Stimulated activated CD8-positive, alpha-beta memory T cell treated with anti-CD3 and anti-CD28 coated beads, Interleukin-12 subunit alpha, Interleukin-12 subunit beta, amount 100 ng/mL, for 4 hours (primary cell): ENCODE measurements at places on chromosomes 3 and 15.

DNA sequence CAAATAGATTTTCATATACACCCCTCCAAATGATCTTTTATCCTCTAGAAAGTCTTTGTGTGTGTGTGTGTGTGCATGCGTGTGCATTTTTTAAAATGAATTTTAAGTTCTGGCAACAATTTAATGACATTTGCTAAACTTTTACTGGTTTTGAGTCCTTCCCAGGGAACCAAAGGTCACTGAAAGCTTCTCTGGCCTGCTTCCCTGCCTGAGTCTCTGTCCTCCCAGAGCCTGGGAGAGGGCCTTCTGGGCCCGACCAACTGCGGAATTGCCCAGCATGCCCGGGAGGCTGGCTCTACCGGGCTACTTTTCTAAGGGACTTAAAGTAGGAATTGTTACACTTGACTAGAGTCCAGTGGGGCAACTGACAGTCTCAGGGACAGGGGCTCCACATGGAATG is 7.4 kb upstream of the RBPMS2 start:
- no peak for DNase-seq

DNA sequence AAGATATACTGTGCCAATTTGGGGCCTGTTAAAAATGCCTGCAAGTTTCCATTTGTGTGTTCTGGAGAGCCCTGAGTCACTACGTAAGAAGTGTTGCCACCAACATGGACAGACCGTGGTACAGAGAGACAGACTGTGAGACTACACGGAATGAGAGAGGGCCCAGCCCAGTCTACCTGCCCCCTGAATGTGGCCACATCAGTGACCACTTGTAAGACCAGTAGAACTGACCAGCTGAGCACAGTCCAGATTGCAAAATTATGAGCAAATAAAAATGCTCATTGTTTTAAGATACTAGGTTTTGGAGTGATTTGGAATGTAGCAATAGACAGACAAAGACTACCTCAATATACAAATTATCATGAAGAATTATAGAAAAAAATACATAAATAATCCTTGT is 42.0 kb downstream of the ATR start:
- DNase-seq, result no peak

DNA sequence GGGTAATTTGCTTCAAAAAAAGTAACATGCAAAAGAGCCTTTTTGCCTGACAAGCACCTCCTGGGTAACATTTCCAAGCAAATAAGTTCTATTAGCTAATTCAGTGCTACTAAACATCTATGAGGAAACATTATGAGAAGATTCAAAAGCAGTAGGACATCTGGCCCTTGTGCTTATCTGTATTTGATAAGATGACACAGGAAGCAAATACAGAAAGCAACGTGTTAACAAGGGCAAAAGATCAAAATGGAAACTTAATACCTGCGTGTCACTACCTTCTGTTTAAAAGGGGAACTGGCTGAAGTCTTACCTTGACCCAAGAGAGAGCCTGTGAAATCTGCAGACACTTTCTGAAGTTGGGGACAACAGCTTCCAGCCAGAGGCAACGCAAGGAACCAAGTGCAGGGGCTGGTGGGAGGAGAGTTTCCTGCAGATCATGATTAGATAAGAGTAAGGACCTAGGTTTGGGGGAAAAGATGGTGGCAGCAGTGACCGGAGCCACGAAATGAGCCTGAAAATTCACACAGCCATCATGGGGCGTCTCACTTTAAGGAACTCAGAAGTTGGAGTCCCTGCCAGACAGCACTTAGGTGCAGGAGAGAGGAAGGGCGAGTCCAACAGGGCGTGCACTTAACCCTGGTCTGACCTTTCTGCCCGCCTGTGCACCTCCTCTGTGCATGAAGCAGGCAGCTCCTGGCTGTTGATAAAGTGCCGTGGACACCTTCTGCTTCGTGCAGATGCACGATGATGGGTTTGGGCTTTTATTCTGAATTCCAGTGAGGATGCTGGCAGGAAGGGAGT is 153.6 kb upstream of the BHLHE40 start:
- DNase-seq, result no peak

DNA sequence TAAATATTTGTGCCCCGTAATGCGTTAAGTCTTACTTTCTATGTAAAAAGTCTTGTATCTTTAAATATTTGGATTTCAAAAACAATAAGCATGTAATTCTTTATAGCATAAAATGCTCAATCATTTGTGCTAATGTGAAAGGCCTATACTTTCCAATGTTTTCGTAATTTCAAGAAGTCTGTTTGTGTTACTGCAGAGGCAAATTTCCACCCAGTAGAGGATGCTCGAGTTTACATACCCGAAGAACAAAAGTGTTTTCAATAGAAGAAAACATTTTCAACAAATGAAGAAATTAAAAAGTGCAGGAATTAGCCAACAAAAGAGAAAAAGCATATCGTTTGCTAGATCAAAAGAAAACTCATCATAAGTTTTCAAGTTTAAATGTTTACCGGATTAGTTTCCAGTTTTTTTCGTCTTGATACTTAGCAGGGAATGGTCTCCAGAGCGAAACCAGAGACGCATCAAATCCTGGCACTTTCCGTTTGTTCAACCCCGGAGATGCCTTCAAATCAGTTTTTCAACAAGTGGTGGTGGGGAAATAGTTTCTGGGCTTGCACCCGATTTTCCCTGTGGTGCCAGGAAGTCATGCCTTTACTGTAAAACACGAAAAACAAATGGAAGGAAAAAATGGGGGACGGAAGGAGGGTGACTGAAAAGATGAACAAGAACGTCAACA is 1.0 kb downstream of the CGGBP1 start:
- DNase-seq, result no peak

- no peak for DNase-seq
Measured at GRCh38 chr3:88263417-88264100, 113.8 kb downstream of the C3orf38 start.

DNA sequence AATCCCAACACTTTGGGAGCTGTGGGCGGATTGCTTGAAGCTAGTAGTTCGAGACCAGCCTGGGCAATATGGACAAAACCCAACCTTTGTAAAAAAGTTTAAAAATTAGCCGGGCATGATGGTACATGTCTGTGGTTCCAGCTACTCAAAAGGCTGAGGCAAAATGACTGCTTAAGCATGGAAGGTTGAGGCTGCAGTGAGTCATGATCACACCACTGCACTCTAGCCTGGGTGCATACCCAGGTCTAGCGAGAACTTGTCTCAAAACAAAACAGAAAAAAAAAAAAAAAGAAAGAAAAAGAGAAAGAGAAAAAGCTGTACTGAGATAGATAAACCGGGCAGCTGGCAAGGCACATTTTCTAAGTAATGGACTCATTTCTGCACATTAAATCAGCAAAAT is 10.6 kb downstream of the ARPP19 start:
- peak; percentile 8 for DNase-seq

DNA sequence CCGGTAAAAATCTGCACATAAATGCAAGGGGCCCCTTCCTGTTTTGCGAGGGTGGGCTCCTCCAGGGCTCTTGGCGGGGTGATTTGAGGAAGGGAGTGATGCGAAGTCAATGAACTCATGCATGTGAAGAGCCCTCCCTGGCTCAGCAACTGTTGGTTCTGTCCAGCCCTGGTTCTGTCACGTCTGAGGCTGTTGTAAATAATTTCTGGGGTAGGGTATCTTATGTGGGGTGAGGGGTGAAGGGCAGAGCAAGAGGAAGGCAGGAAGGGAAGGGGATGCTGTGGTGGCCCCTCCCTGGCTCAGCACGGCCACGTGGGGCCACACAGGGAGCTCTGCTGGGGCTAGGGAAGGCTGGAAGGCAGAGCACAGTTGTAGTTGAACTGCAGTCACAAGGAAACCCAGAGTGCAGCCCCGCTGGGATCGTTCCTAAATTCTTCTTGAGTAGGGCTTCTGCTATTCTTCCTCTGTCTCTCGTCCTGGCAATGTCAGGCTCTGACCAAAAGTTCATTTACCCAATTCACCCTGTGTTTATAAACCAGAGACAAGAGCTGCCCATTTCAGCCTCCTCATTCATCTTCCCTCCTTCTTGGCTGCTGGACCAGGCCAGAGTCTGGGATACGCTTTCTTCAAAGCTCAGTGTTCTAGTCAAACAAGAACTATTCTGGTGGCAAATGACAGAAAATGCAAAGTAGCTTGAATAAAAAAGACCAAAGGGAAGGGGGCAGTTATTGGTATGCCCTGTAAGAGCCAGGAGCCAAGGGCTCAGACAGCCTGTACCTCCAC is 14.8 kb upstream of the TOPBP1 start:
- DNase-seq, result no peak

DNA sequence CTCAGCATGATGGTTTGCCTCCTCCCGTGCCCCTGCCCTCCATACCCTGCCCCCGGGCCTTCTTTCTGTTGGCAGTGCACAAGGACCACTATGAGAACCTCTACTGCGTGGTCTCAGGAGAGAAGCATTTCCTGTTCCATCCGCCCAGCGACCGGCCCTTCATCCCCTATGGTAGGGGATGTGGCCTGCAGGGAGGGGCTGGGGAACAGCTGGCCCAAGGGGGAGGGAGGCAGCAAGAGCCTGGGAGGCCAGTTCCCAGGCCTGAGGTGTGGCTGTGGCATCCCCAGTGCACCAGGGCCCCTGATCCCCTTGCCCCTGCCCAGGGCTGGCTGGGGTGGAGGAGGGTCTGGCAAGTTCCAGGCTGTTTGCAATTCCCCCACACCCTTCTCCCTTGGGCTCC is 2.6 kb upstream of the PLA2G4B start:
- no peak for DNase-seq

- no peak for DNase-seq
Measured at GRCh38 chr15:56693761-56694160, 39.5 kb downstream of the ZNF280D start.

DNA sequence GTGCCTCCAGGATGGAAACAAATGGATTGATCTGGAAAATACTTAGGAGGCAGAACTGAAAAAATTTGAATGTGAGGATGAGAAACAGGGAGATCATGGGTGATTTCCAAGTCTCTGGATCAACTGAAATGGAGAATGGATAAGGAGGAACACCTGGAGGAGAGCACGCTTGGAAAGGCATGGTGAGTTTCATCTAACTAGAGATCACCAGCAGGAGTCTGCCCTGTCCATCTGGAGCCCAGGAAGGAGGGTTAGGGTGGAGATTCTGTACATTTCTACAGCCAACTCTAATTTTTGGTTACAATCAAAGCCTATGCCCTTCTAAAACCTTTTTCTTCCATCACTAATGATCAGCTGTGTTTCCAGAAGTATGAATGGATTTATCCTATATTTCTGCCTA is 995.9 kb upstream of the CFAP20DC start:
- DNase-seq, result no peak

DNA sequence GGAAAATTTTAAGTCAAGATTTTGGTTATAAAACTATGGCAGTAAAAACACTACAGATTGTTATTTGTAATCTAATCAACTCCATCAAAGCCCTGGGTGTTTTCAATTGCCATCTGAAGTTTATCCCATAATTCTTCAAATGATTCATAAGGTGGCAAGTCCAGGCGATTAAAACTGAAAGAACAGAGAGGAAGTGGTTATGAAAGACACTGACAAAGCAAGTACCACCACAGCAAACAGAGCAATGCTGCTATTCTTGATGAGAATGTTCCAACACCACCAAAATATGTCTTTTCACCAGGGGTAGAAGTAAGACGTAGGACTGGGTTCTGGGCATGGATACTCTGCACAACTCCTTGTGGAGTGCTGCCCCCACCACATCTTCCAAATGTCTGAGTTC is 86.9 kb upstream of the PRTG start:
- DNase-seq, result no peak

DNA sequence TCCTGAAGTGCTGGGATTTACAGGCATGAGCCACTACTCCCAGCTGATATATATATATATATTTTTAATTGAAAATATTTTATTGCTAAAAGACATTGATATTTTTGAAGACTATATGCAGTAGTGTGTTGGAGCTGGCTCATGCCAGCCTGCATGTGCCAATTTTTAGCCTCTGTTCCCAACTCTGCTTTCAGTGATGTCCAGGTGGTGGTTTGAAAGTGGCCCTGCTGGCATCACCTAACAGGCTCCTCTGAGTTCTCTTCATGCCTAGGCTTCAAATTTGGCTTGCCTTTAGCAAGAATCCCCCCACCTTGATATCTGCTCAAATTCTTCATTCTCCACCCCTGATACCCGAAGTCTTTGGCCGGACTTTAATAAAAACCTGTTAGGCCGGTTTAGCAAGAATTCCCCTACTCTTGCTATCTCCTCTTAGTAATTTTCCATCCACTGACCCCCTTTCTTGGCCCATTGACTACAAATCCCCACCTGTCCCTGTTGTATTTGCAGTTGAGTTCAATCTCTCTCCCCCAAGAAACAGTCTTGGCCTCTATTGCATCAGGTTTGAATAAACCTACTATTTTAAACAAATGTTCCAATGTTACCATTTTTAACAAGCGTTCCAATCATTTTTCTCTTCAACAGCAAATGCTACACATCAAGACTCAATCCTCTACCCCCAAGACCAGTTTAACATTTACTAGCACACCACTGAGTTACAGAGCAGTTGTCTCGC is 23.9 kb upstream of the CTSH start:
- no peak for DNase-seq

DNA sequence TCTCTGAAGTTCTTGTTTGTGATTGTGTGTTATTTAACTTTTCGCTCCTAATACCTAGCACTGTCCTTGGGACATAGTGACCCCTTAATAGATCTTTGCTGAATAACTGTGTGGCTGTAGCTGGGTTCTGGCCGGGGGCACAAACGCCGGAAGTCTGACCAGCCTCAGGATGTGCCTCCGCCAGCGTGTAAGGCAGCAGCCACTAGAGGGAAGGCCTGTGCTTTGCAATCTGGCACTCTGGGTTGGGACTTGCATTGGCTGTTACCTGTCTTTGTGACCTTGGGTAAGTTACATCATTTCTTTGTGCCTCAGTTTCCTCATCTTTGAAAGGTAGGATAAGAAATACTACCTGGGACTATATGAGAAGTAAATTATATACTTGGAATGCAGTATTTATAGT is 158.7 kb downstream of the GHSR start:
- DNase-seq, result no peak

DNA sequence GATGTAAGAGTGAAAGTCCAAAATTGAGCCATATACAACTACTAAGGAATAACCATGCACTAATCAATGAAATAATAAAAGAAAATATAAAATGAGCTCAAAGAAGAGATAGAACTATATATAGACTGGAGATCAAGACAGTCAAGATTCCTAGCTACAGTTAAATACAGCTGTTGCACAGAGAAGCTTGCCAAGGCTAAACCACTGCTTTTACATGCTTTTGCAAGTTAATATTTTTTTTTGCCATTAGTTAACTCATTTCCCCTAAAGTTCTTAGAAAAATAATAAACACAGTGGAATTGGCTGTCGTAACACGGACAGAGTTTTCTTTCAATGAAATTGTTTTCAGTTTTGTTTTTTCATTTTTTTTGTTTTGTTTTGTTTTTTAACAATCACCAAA is 123.0 kb downstream of the VGLL3 start:
- DNase-seq, result no peak

DNA sequence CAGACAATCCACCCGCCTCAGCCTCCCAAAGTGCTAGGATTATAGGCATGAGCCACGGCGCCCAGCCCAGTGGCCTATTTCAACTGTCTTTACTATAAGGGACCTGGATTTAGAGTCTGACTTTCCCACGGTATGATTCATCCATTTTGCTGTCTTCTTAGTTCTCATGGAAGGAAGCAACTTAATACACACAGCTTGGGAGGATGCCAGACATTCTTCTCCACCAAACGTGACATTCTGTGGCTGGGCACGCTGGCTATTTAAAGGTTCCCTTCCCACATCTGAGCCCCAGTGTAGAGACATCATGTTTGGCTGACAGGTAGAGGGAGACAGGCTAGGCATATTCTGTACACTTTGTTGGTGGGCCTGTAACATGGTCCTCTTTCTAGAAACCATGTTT is 26.2 kb downstream of the FAM43A start:
- no peak for DNase-seq
